ENCODE measurements at places on chromosomes 2 and 18.
A peak's percentile ranks its signal among the peaks of the same experiment; 100 is the strongest.

GRCh38 chr2:127685410-127686080 lies 10.2 kb upstream of the LIMS2 start:
- DNase-seq, result no peak

- no peak for DNase-seq
Measured at GRCh38 chr2:24675338-24675737, 117.9 kb downstream of the PTRHD1 start.

DNA sequence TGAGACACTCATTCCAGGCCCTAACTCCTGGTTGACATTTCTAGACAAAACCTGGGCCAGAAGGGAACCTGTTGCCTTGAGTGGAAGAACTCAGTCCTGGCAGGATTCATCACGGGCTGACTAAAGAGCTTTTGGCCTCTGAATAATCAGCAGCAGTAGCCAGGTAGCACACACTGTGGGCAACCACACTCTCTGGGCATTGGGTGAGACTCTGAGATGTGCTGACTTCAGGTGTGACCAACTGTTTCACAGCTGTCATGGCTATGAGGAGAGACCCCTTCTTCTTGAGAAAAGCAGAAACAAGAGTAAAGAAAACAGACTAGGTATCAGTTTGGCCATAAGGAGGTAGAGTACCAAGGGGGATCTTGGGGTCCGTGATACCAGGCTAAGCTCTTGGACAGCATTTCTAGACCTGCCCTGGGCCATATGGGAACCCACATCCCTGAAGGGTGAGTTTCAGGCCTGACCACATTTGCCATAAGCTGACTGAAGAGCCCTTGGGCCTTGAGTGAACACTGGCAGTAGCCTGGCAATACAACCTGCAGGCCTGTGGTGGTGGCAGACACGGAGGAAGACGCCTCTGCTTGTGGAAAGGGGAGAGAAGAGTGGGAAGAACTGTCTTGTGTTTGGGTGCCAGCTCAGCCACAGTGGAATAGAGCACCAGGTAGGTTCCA lies 230.9 kb downstream of the DLGAP1 start:
- DNase-seq, result no peak

DNA sequence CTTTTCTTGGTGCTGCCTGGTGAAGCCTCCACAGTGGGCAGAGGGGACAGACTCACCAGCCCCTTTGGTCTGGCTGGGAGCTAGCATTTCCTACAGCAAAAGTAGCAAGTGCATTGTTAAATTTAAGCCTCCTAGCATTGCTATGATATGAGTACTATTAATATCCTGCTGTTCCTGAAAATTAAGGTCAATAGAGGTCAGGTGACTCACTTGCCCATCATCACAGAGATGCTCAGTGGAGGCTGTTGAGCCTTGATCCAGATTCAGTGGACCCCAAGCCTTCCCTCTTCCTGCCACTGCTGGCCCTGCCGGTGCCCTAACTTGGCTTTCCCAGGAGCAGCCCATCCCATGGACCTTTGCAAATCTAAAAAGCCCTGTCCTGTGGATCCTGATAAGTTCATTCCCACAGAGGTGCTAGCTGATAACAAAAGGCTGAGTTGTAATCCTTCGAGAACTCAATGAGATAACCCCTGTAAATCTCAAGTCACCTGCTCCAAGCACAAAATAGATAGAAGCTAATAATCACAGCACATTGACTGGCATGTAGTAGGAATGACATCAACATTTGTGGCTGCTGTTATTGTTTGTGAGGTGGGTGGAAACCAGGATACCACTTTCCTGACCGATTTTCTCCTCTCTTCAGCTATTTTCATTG lies 84.4 kb downstream of the THNSL2 start:
- no peak for DNase-seq

DNA sequence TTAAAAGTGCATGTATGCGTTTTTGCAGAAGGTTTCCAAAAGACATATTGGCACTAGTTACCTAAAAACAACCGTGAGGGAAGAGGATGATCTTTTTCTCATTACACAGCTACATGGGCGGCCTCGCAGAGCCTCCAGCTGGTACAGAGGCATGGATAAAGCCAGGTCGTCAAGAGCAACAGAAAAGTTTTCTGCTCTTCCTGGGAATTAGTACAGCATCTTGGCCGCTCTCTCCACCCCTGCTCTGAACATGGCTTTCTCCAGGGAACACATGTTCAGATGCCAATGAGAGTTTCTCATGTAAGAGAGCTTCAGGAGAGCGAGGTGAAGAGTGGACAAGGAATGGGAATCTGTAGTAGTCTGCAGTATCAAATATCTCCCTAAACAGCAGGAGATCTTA lies 108.4 kb downstream of the ZEB2 start:
- no peak for DNase-seq

- peak; percentile 53 for DNase-seq
Measured at GRCh38 chr18:21257386-21257785, 15.4 kb downstream of the GREB1L start.

DNA sequence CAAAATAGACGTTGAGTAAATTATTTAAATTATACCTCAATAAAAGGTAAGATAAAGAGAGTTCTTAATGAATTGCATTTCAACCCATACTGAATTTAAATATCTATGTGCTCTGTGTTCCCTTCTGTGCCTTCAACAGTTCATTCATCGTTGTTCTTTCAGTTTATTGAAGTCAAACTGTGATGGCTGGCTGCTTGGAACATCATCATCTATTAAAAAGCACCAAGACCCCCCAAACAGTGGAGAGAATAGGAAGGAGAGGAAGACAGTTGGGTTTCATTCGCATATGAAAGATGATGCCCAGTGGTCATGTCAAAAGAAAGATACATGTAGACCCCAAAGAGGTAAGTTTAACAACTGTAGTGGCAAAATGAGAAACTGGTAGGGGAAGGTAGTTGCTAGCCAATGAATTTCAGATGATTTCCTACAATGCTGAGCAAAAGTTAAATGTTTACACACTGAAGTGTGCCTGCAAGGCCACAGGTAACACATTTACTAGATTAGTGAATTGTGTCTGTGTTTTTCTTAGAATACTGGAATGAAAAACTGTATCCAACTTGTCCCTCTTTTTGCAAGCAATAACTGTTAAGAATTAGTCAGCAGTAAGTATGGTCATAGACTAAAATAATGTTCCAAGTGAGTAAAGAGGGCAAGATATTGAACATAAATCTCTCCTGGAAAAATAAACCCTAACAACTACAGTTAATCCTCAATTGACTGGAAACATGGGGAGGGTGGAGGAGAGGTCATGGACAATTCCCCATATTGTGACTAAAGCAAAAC lies 331.3 kb downstream of the KIAA1328 start:
- DNase-seq, result no peak

GRCh38 chr2:174337337-174338146 lies 2.8 kb downstream of the SP9 start:
- peak; percentile 52 for DNase-seq

GRCh38 chr2:169822036-169822435 lies 2.7 kb downstream of the METTL5 start:
- DNase-seq, result no peak

DNA sequence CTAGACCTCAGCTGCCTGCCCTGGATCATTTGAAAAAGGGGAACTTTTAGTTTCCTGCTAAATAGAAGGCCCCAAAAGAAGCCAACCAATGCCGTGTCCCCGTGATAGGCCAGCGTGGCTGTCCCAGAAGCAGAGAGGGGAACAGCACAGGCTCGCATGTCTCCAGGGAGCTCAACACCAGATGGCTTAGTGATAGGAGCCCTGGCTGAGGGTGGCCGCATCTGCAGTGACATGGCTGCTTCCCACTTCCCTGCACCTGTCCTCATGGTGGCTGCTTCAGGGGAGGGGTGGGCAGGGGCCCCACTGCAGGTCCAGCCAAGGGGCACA lies 79.6 kb downstream of the MBP start:
- DNase-seq, result no peak

DNA sequence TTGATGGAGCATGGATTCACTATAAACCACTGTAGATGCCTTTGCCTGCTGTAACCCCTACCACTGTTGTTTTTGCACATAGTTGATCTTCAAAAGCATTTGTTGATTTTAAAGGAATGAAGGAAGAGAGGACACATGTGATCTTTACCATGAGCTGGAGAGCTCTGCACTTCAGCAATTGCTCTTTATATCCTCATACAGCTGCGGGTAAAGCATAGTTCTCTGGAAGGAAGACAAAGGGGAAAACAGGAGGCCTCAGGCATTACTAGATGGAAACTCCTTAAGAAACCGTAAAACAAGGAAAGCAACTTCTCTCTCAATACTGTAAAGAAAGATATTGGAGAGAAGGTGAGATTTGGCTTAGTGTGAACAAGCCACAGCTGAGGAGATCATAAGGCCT lies 60.6 kb downstream of the SCG2 start:
- peak; percentile 42 for DNase-seq

- peak; percentile 52 for DNase-seq
Measured at GRCh38 chr2:18883616-18884456, 294.5 kb upstream of the NT5C1B start.

DNA sequence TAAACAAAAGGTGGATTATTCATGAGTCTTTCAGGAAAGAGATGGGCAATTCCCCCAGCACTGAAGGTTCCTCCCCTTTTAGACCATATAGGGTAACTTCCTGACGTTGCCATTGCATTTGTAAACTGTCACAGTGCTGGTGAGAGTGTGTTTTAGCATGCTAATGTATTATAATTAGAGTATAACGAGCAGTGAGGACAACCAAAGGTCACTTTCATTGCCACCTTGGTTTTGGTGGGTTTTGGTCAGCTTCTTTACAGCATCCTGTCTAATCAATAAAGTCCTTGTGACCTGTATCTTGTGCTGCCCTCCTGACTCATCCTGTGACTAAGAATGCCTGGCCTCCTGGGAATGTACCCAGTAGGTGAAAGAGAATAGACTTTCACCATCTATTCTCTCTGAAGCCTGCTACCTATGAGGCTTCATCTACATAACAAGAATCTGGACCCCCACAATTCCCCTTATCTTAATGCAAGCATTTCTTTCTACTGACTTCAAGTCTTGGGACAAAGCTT lies 148.7 kb downstream of the CABLES1 start:
- no peak for DNase-seq

- no peak for DNase-seq
Measured at GRCh38 chr18:45270289-45270771, 344.9 kb upstream of the SLC14A2 start.

DNA sequence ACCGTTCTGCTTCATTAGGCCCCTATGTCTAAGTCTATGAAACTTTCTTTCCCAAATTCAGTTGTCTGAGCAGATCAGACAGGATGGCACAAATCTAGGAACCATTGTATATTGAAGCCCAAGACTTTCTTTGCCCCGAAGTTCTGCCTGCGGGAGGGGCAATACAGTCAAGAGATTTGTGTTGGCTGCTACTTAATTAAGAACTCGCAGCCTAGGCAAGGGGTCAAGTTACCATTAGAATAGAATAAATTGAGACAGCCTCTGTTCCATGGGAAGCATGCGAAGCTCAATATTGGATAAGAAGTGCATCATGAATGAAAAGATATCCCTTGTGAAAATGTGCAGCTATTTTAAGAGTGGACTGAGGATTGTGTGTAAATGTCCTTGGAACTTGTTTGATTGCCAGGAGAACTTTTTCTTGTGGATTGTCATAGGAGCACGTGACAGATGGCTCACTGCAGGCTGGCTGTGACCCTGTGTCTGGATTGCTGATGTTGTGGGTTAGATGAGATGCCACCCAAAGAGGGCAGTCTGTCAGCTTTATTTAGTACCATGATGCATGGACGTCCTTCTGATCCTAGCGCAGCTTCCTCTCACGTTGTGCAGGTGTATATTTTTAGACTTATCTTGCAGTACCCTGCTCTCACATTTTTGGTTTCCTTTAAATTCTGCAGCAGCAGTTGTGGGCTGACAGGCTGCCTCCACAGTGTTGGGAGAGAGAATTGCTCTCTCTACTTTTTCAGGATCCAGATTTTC lies 30.9 kb downstream of the HAUS1 start:
- DNase-seq, result no peak

GRCh38 chr18:48777744-48778116 lies 173.0 kb downstream of the SMAD7 start:
- peak; percentile 6 for DNase-seq

GRCh38 chr2:102141011-102141943 lies 1.3 kb upstream of the IL1R1 start:
- peak; percentile 84 for DNase-seq

GRCh38 chr2:159706385-159706980 lies 5.8 kb upstream of the MARCHF7 start:
- peak; percentile 65 for DNase-seq

DNA sequence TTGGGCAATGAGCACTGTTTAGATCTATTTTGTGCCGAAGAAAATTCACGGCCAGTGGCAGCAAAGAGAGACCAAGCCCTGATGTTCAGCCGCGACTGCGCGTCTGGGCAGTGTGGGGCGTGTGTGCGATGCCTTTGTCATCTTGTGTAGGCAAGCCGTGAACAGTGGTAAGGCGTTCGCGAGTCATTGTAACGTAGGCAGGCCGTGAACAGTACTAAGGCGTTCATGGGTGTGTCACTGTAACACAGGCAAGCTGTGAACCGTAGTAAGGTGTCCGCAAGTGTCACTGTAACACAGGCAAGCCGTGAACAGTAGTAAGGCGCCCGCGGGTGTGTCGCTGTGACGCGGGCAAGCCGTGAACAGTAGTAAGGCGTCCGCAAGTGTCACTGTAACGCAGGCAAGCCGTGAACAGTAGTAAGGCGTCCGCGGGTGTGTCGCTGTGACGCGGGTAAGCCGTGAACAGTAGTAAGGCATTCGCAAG lies 99.9 kb downstream of the NFATC1 start:
- DNase-seq, result no peak

- peak; percentile 72 for DNase-seq
Measured at GRCh38 chr2:217691920-217692666, 310.7 kb downstream of the TNS1 start.

- DNase-seq, result no peak
Measured at GRCh38 chr2:200135082-200135481, 171.4 kb upstream of the SPATS2L start.

GRCh38 chr18:45505497-45506206 lies 109.6 kb upstream of the SLC14A2 start:
- DNase-seq, result peak; percentile 87

- DNase-seq, result no peak
Measured at GRCh38 chr2:63837036-63837594, 4.6 kb upstream of the UGP2 start.

- no peak for DNase-seq
Measured at GRCh38 chr2:108320326-108320922, 31.7 kb downstream of the SULT1C2 start.

DNA sequence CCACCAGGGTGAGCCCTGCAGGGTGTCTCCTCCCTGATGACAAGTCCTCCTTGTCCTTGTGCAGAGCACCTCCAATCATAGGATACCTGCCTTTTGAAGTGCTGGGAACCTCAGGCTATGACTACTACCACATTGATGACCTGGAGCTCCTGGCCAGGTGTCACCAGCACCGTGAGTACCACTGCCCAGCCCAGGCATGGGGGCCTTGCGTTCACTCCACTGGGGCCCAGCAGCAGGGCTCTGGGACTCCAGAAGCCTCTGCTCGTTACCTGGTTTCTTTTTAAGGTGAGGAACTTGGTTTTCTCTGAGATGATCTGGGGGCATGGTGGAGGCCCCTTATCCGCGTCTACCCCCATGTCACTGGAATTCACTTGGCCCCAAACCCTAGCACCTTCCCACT lies 36.5 kb upstream of the RPL31 start:
- no peak for DNase-seq

DNA sequence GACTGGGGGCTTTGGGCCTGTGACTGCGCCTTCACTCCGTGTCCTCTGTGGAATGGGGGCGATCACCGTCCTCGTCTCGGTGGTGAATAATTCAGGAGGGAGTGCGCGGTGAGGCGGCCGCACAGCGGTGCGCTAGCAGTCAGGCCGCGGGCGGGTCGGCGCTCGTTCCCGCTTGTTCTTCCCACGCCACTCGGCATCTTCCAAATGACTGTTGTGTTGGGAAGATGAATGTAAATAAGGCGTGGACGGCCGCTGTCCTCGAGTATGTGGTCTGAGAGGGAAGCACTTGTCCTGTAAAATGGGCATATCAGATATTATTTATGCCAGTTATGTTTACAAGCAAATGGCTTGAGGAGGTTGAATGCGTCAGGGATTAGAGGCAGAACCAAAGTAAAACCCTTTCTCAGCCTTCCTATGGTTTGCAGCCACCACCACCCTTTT lies 608 bp upstream of the VPS4B start:
- DNase-seq, result no peak
